ENCODE measurements at places on chromosomes 6 and 20.

GRCh38 chr6:149761438-149761837 is 11.9 kb downstream of the PCMT1 start:
- no peak for DNase-seq

DNA sequence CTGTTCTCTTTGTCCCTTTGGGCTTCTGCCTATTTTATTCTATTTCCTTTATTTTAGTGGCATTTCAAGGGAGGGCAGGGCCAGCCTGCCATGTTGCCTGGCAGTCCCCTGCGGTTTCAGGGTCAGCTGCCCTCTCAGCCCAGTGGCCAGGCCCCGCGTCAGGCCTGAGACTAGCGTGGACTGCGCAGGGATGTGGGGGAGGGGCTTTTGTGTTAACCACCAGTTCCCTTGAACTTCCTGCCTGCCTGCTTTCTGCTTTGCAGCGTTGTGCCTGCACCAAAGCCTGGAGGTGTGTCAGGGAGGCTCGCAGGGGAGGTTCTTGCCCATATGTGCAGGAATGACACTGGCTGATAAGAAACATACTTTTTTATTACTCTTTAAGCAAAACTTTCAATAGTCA is 157.6 kb downstream of the SLC35B3 start:
- no peak for DNase-seq

DNA sequence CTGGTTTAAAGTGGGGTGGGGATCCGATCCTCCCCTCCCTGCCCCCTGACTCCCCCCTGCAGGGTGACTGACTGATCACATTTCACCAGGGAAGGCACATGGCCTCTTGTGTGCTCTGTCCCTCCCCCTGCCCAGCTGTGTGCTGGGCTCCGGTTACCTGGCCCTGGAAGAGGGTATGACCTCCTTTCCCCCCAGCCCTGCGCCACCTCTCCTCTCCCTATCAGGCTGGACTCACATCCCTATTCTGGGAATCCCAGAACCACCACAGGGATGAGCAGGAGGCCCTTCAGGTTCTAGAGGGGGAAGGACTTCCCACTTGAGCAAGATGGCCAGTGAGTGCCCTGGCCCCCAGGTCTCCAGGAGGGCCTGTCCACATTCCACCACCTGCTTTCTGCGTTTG is 2.1 kb upstream of the IP6K3 start:
- DNase-seq, result no peak

DNA sequence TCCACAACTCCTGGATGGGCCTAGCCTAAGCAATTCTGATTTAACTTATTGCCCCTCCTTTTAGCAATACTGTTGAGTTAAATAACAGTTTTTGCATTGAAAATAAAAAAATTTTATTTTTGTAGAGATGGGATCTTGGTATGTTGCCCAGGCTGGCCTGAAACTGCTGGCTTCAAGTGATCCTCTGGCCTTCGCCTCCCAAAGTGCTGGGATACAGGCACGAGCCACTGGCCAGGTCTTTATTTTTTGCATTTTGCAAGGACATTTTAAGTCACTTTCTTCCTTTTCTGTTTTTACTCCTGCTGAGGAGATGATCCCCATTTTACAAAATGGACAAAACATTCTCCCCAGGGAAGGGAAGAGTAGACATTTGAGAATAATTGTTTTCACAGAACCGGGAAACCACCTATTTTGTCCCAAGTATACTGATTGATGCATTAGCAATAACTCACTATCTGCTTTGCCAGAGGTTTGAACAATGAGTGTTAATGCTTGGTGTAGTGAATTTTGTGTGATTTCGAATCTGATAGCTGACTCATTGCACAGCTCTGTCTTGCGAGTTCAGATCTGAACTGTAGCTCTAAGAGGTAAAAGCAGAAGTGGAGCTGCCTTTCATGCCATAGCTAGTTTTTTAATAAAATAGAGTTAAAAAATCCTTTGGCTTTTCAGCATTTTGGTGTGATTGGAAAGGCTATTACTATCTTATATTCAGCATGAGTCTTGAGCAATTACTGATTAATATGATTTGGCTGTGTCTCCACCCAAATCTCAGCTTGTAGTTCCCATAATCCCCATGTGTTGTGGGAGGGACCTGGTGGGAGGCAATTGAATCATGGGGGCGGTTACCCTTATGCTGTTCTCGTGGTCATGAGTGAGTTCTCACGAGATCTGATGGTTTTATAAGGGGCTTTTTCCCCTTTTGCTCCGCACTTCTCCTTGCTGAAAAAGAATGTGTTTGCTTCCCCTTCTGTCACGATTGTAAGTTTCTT is 20.9 kb downstream of the IGF2R start:
- DNase-seq, result no peak

DNA sequence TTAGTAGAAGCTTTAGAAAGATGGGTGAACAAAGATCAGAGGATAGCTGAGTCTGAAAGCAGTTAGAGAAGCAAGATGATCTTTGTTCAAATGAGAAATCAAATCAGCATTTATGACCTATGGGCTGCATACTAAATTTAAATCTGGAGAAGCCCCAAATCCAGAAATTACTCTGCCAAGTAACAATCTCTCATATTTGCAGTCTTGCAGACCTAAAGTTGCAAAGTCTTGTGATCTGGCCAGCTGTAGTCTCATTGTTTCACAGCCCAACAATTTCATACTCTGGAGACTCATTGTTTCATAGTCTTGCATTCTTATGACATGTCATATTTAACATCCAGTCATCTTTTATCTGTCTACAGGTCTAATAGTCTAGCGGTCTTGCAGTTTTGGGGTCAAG is 364.9 kb upstream of the RSPO3 start:
- DNase-seq, result peak; percentile 62

- DNase-seq, result no peak
Observed at GRCh38 chr20:1857466-1857865, 37.7 kb upstream of the SIRPA start.

GRCh38 chr6:93393554-93394074 is 25.7 kb downstream of the EPHA7 start:
- no peak for DNase-seq

- DNase-seq, result no peak
Observed at GRCh38 chr6:93858213-93858612, 438.9 kb upstream of the EPHA7 start.

DNA sequence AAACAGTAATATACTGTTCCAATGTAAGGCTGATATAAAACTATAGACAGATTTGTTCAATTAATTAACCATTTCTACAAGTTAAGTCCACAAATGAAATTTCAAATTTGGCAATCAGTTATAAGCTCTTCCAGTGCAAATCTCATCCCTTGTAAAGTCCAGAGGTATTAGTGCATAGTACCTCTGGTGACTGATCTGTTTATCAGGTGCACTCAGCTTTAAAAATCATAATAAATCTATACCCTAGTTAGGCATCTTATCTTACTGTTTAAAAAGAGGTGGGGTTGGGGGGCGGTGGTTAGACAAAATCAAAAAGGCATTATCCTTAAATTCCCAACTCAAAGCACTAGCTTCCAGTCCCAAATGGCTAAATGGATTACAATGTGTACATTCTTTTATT is 2.9 kb downstream of the FBXO30 start:
- no peak for DNase-seq

DNA sequence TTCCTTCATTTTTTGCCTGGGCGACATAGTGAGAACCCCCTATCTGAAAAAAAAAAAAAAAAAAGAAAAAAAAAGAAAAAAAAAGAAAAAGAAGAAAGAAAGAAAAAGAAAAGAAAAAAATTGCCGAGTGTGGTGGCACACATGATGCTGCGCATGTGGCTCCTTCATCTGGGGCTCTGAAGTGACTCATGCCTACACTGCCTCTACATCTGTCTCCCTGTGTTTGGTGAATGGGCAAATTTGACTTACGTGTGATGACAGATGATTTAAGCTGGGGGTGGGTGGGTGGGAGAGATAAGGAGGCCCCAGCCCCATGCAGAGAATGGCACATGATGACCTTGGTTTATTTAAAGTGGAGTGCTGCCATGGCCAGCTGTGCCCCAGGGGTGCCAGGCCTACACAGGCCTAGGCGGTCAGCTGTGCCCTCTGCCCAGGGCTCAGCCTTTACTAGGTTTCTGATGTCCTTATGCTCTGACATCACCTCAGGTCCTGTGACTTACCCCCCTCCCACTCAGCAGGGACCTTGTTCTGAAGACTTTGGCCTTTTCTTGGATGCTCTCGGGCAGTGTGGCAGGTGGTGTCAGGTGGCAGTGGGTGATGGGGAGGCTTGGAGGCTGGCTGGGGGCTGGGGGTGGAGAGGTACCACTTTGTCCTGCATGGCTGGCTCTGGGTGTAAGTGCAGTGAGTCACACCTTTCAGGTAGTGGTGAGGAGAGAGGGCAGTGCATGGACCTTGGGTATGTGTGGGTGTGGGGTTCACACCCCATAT is 41.1 kb downstream of the VEGFA start:
- no peak for DNase-seq

DNA sequence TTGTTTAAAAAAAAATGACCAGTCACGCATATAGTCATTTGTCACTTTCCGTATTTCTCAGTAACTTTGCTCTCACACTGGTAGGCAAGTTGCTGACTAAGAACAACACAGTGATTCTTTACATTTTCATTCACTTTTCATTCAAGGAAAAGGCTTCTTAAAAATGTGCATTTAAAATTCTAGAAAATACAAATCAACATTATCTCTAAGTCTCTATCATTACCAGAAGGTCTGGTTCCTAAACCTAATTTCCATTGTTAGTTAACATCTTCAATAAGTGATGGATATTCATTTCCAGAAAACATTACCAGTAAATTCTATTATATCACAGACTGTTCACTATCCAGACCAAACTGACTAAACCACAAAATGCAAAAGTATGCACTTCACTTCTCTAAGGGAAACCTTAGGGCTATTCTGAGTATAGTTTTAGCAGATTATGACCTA is 115.3 kb downstream of the AHI1 start:
- DNase-seq, result no peak

DNA sequence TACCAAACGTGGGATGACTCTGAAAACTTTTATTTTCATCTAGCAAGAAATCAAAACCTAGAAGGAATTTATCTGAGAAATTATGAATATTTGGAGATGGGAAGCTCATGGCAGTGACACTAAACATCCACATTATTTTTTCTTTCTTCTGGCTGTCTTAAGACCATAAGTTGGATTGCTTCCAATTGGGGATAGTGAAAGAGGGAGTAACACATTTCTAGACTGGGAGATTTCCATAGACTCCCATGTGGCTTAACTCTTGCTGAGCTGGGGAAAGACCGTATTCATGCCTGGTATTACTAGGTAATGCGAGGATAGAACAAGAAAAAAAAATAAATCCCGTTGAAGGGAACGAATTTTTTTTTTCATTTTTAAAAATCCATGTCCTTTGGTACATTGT is 120.0 kb downstream of the UTRN start:
- no peak for DNase-seq

GRCh38 chr6:134171517-134171916 is 119.1 kb upstream of the SLC2A12 start:
- no peak for DNase-seq

DNA sequence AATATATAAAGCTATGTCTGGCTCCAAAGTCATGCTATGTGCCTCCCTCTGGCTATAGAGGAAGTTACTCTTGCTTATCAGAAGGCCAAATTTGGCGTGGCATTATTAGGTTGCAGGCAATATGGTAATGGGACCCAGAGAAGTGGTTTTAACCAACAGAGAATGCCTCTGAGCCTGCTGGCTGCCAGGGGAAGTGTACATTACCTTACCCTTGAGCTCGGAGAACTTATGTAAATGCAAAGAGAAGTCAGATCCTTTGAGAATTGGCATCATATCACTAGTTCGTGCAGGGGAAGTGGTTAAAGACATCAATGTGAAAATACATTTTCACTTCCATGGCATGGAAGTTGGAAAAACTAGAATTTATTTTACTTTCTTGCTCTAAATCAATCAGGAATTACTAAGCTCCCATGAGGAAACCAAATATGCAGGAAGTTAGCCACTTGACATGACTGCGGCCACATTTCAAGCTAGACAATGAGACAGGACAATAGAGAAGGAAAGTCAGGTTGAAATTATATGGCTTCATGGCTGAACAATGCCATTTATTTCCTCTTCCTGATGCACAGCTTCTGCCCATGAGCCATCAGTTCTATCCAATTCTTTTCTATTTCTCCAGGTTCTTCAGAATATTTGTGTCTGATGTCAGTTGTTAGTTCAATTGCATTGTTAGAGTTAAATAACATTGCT is 134.0 kb upstream of the PHACTR1 start:
- DNase-seq, result no peak

GRCh38 chr6:53805016-53805415 is 10.2 kb downstream of the LRRC1 start:
- no peak for DNase-seq

DNA sequence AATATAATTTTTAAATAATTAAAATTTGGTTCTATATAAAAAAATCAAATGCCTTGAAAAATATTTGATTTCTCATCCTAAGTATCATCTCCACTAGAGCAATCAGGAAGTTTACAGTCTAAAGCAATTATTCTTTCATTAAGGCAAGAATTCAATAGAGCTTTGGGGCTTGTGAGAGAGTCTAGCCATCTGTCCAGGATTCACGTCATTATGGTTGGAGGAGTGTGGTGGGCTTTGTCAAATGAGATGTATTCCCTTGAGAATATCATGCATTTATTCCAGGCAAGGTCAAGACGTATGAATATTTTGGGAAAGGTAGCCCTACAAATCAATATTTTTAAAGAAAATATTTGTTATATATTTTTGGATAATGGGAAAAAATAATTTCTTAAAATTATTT is 132.4 kb downstream of the ELOVL4 start:
- DNase-seq, result no peak

DNA sequence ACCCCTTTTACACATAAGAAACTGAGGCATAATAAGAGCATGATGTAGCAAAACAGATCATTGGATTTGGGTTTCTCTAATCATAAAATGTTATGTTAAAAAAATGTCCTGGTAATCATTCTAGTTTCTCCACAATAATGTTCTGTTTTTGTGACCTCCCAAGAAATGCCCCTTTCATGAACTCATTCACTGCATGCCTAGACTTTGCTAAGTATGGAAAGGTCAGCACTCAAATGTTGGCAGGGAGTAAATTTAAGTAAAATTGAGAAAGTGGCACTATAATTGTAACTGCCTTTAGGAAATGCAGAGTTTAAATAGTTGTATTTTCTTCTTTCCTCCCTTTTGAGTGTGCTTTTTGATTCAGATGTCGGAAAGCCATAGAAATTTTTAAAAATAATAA is 48.5 kb upstream of the ID4 start:
- DNase-seq, result no peak

DNA sequence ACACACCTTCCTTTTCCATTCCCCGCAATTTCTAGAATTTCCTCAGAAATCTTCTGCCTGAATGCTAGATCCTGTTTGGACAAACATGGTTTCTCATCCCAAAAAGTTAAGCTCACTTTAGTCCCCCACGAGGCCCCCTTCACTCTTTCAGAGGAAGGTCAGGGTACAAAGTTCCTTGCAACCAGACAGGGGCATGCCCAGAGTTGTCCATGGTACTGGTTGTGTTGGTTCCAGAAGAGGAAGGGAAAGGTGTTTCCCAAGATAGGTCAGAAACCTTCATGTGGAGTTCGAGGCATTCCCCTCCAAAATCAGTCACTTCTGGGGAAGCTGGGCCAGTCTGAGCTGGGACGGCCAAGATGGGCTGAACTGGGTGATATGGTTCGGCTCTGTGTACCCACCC is 167.6 kb upstream of the MAFB start:
- no peak for DNase-seq

- DNase-seq, result no peak
Observed at GRCh38 chr6:155267411-155267810, 3.6 kb downstream of the CLDN20 start.
